ENCODE measurements at places on chromosomes 2 and 18.

DNA sequence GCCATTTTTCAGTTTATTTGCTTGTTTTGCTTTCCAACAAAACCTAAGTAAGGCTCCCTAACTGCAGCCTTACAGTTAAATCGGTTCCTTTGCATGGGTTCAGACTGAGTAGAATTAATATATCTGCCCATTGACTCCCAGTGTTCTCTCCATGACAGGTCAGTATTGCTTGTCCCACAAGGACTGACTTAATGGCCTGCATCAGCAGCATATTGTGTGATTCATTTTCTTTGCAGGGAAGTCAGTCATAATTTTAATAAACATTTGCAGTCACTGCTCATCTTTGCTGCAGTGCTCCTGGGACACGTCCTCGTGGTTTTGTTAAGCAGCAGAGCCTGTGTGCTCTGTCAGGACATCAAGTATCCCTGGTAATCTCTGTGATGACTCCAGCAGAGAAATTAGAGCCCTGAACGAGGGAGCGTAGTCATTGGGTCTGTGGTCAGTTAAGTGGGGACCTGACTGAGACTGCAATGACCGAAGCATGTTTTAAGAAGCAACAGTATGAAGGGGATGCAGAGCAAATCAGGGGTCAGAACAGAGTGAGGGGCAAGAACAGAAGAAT, 93.3 kb downstream of the CDH20 start:
- DNase-seq, result no peak

DNA sequence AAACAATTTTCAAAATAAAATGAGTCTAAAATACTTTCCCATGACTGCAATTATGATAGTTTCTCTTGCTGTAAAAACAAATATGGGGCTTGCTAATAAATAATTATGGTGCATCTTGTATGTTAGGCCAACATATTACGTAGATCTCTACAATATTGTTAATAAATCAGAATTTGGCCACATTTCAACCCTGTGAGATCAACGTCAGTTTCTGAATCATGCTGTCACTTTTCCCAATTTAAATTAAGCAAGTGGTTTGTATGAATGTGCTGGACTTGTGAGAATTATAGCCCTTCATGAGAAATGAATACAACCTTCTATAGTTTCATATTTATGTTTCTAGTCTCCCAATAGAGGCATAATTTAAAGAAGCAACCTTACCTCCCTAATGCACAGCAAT, 808.9 kb downstream of the SUCLG1 start:
- no peak for DNase-seq

GRCh38 chr2:171432969-171433762, 624 bp downstream of the METTL8 start:
- no peak for DNase-seq

GRCh38 chr2:158458617-158458920, 1.8 kb downstream of the PKP4 start:
- no peak for DNase-seq

DNA sequence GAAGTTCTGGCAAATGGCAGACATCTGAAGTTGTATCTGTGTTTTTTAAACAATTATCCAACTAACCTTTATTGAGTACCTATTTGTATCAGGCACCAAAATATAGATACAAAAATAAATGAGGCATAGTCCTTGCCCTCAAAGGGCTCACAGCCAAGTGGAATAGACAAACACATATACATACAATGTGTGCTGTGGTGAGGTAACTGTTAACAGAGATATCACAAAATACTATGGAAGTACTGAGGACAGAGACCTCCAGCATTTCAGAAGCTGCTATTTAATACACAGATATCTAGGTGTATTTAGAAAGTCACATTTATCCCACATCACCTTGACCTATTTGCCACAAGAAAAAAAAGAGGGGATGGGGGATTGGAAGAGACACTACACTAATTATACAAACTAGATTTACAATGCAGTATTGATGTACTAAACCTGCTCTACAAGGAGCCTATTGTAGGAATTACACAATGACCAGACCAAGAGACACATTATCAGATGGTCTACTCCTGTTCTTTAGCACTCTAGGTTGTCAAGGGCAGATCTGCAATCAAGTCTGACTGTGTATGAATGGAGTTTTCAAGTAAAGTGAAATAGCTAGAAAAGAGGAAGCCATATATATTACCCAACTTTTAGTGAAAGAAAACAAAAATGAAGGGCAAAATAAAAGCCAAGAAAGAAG, 62.2 kb downstream of the SPIRE1 start:
- no peak for DNase-seq

GRCh38 chr2:95063086-95063958, 37.8 kb downstream of the MAL start:
- no peak for DNase-seq

- no peak for DNase-seq
These were observed 53.4 kb downstream of the SH3RF3 start for GRCh38 chr2:109182426-109182825.

DNA sequence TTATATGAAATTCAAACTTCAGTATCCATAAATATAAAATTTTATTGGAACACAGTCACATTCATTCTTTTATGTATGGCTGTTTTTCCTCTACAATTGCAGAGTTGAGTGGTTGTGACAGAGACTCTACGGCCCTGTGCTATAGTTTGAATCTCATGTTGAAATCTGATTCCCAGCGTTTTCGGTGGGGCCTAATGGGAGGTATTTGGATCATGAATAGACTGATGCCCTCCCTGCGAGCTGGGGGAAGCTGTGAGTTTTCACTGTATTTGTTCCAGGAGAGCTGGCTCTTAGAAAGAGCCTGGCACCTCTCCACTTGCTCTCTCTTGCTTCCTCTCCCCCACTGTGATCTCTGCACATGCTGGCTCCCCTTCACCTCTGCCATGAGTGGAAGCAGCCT, 1.7 kb downstream of the PFN4 start:
- DNase-seq, result no peak

GRCh38 chr2:210459880-210460279, 16.7 kb downstream of the LANCL1 start:
- DNase-seq, result no peak

GRCh38 chr2:239307221-239307569, 93.6 kb downstream of the HDAC4 start:
- DNase-seq, result no peak

- no peak for DNase-seq
These were observed 2.9 kb upstream of the INHBB start for GRCh38 chr2:120343100-120343432.

DNA sequence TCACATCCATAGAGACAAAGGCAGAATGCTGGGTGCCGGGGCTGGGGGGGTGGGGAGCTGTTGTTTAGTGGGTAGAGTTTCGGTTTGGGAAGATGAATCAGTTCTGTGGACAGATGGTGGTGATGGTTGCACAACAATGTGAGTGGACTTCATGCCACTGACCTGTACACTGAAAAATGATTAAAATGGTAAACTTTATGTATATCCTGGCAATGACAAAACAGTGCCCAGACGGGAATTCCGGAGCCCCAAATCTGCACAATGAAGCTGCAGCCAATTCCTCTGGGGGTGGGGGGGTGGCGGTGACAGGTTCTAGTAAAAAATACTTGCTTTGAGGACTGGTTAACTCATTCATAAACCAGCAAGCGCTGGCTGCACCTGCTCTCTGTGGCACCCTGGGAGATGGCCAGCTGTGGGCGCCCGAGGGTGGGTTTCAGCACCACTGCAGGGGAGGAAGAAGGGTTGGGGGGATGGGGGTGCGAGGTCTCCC, 81.8 kb upstream of the HPCAL1 start:
- no peak for DNase-seq

GRCh38 chr18:21742315-21742687, 1.7 kb downstream of the MIB1 start:
- no peak for DNase-seq

DNA sequence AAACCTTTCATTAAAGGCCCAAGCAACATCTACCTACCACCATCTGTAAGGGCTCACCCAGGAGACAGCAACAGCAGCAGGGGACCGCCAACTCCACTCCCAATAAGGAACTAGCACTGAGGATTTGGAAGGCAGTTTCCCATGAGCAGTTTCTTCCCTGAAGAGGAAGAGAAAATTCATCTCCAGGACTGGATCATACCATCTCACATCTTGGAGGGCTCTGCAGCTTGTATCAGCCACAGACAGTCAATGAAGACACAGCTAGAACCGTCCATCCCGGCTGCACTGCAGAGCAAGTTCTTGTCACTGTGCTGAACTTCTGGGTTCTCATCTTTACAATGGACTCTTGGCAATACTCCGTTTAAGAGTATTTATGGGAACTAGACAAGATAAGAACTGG, 2.8 kb upstream of the GYPC start:
- DNase-seq, result no peak

DNA sequence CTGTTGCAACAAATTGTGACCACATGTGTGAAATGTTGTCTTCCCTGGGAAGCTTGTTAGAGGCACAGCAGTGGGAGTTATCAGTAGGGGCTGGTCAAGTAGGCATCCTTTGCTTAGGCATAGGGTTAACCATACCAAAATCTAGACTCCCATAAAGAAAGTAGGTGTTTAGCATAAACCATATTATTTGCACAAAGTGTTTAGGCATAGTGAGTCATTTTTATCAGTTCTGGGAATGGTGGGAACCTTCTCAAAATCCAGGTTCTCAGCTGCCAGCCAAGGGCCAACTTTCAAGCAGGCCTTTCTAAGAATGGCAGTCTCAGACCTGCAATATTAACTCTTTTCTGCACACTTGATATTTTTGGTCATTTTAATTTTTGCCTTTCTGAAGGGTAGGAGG, 88.5 kb downstream of the RAB3GAP1 start:
- DNase-seq, result no peak

GRCh38 chr18:2826581-2826980, 20.2 kb upstream of the EMILIN2 start:
- DNase-seq, result peak; percentile 18

DNA sequence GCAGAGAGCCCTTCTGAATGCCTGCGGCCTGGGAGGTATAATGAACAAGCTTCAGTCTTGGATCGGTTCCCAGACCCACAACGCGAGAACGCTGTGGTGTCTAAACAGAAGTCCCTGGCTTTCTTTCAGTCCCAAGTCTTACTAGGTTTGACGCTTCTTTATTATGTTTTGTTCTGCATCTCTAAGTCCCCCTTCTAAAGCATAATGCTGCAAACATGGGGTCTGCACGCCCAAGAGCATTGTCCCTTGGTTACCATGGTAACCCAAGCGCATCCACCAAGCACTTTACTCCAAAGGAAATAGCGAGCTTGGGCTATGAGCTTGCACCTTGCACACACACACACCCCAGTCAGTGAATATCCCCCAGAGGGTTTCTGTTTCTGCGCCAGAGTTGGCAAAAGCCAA, 193.7 kb downstream of the INO80D start:
- no peak for DNase-seq

DNA sequence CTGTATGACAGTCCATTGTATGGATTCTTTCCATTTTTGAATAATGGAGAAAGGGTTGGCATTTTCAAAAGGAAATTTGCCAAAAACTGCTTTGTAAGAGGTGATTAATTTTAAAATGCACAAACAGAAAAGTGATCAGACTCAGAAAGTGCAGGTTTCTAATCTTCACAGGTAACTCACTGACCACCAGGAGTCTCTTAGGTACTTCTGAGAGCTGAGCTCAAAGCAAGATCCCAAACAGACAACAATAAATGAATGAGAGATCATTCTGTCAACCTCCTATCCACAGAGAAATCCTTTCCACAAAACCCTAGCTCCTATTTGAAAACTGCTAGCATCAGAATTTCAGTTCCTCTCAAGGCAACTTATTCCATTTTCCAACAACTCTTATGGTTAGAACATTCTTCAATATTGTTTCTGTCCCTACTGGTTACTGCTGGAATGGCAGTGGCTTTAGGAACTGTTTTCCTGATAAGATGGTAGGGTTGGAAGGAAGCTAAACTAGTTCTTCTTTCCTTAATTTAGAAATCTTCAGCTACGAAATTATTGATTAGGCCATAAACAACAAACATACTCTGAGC, 20.6 kb upstream of the HAAO start:
- no peak for DNase-seq

DNA sequence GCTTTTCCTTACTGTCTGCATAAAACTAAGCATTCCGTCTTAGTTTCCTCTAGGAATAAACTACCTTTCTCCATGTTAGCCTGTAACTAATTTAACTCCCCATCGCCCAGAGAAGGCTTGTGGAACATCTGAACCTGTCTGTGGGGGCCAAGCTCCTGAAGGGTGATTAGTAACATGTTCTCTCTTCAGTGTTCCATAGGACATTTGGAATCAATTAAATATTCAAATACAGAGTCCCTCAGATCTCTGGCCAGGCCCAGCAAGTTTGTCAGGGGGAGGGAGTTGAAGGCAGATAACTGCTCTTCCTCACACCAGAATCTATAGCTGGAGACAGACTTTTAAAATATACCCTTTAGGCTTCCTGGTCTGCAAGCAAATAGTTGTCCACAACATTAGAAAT, 8.8 kb downstream of the RDH14 start:
- no peak for DNase-seq

GRCh38 chr2:233430081-233430480, 75.8 kb downstream of the DGKD start:
- DNase-seq, result no peak

DNA sequence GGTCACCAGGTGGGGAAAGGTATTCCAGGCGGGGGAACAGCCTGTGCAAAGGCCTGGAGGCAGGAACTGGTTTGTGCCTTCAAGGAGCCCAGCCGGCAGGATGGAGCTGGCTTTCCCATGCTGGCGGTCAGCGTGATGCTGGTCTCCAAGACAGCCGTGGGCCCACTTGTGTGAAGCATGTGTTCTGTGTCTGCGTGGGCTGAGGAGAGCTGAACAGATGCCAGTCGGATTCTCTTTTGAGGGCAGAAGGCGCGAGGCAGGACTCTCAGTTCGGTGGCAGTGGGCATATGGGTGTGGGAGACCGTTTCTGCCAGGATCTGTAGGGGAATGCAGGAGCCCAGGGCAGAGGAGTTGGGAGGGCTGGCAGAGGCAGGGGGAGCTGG, 191.6 kb downstream of the TWIST2 start:
- no peak for DNase-seq

DNA sequence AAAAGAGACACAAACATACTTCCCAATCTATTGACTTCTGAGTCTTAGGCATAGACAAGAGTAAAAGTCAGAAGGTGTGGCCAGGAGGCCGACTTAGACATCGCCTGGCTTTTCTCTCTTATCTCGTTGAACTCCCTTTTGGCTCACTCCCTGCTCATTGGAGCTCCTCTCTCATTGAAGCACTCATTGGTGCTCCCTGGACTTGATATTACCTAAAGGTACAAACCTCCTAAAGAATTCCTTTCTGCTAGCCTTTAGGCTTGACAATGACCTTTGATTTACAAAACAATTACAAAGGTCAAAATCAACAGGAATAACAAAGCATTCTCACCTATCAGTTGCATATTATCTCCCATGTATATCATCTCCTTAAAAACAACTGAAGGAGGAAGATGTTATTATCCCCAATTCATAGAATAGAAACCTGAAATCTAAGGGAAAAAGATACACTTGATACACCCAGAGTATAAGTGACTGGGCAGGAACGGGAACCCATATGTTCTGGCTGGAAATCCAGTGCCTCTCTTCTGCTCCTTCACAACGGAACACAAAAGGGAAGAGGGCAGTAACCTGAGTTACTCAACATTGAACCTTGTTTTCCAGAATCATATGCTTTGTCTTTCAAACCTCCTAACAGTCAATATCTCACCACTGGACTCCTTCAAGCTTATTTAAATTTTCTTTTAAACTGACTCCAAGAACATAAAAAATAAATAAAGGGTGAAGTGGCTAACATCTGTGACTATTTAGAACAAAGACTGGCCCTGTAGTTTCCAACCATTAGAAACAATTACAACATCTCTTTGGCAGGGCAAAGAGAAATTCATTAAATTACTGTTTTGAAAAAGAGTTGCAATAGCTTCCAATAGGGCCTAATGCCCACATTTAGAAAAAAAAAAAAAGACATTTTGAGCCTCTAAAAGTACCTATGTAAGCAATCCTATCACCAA, 1247.9 kb downstream of the LRP1B start:
- DNase-seq, result no peak

All from stimulated activated effector memory CD8-positive, alpha-beta T cell treated with anti-CD3 and anti-CD28 coated beads, Interleukin-12 subunit alpha, Interleukin-12 subunit beta, amount 100 ng/mL, for 72 hours (primary cell).